G401 (cell line): ENCODE measurements at places on chromosomes 12 and 14. TPM values are rescaled to one million over a fixed set of nuclear protein-coding genes. Genes with fewer than 3 reads are reported as not detected.

The FAM186B gene
- total RNA-seq = 0.06 TPM in 1 of 2 replicates, not detected in the other

The LRP6 gene
- total RNA-seq = 7.7 and 13.8 TPM in 2 replicates

The SLC41A2 gene
- 2.4 and 2.8 TPM in 2 replicates for total RNA-seq

The ZC2HC1C gene
- 2.1 TPM in 1 of 2 replicates, not detected in the other for total RNA-seq

The BATF gene
- not detected in 2 replicates for total RNA-seq

The EPYC gene
- not detected in 2 replicates for total RNA-seq

The STYK1 gene
- not detected in 2 replicates for total RNA-seq

The C12orf50 gene
- total RNA-seq = not detected in 2 replicates

DNA sequence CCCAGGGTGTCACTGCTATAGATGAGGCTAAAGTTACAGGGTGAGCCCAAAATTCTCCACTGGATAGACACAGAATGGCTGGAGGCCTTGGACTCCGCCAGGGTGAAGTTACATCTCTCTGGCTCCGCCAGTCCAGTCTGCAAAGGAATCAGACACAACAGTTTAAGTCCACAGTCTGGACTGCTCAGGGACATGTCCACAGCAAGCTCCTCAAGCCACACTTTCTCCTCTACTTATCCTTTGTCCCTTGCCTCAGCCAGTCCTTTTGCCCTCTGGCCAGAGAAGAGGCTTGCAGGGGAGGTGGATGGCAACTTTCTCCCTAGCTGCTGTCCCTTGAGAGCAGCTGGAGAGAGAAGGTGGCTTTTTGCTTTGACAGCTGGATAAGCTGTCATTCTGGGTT is 28.0 kb downstream of the PTPRB start:
- DNase-seq = no peak

DNA sequence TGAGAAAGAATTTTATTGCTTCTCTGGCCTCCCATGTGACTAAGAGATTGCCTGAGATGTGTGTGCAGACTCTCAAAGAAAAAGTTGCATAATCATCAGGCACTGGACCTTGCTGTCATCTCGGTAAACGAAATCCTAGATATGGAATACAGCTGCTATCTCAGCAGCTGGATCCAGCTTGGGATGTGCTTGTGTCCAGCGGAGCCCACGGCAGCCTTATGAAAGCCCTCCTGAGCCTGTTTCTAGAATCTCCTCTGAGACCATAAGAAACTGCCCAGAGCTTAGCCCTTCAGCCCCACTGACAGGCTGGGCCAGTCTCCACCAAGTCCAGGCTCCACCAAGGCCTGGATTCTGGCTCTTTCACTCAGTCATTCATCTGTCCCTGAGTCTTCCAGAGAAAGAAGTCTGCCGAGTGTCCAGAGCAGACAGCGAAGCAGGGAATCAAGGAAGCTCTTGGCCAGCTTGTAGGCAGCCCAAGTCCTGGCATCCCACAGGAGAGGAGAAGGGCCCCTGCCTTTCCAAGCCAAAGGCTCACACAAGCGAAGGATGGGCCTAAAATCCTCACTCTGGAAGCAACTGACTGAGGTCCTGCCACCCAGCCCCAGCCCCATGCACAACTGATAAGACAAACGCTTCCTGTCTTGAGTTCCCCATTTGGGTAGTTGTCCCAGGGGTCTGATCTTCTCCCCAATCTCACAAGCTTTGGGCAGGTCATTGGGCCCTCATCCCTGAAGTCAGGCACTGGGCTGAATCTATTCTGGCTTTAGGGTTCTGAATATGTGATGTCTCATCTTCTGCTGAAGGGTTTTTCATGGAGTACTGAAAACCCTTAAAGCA is 97.8 kb downstream of the SEC23A start:
- DNase-seq = no peak

GRCh38 chr14:103126873-103127304 is 3.6 kb downstream of the TNFAIP2 start:
- peak; percentile 17 for DNase-seq

DNA sequence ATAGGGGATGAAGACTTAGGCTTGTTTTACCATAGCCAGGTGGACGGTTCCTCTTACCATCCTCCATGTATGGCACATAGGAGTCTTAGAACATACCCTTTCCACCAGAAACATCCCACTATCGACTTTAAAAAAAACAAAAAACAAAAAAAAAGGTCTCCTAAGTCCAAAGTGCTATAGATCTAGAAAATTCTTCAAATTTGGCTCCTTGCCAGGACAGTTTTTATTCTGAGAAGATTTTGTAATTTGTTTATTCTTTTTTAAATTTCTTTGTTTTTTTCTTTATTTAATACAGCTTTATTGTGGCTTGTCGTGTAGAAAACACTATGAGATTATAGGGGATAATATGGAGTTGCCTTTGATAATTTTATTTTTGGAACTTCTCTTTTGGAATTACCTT is 197.7 kb downstream of the NUBPL start:
- no peak for DNase-seq

DNA sequence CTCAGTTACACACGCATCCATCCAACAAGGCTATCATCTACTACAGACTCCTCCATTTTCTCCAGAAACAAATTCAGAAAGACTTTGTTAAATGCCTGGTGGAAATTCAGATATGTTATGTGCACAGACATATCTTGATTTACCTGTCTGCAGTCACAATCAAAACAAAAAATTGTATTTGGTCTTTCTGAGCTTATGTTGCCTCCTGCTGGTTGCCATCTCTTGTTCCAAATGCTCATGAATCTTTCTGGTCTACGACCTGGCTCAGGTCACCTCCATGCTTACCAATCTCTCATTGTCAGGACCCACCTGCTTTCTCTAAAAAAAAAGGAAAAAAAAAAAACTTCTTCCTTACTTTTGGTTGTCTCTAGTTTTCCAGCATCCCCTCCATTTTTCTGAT is 169.2 kb upstream of the PLXNC1 start:
- no peak for DNase-seq

DNA sequence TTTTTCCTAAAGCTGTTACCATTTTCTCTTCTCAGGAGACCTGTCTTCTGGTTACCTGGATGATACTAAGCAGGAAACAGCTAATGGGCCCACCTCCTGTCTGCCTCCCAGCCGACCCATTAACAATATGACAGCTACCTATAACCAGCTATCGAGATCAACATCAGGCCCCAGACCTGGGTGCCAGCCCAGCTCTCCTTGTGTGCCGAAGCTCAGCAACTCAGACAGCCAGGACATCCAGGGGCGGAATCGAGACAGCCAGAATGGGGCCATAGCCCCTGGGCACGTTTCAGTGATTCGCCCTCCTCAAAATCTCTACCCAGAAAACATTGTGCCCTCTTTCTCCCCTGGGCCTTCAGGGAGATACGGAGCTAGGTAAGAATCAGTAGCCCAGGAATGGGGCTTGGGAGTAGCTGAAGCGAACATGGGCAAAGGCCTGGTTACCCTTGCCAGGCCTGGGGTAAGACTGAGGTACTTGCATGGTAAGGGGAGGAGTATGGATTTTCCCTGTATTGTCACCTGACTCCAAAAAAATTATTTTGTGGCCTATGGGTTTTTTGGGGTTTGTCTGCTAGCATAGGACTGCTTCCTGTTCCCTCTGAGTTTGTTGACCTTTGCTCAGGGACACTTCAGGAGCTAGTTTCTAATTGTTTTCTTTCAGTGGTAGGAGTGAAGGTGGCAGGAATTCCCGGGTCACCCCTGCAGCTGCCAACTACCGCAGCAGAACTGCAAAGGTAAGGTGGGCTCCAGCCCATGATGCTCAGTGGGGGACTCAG is 26.6 kb downstream of the TRAFD1 start:
- no peak for DNase-seq

GRCh38 chr14:106802413-106803364 is 1276.3 kb downstream of the TMEM121 start:
- no peak for DNase-seq

DNA sequence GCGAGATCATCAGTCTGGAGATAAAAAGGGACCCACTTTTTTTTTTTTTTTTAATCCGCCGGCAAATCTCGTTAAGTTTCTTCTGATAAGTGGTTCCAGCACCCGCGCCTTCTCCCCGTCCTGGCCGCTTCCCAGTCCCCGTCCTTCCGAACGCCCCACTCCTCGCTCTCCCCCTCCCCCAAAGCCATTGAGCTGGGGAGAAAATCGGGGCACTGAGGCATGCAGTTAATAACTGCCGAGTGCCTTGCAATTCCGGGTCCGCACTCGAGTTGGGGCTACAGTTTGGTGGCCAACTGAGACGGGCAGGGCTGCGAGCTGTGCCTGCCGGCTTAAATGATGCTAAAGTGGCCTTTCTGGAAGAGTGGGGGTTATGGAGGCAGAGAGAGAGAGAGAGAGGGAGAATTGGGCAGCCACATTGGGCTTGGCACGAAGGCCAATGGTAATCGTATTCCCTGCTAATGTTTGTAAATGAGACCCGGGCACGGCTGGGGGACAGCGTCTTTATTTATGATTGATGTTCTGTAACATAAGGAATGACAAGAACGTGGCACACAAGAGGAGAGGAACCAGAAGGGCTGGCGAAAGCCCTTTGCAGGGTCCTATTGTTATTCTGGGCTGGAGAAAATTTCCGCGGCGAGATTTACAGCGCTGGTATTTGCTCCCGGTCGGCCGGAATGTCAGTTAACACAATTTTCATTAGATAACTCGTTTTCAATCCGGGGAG is 115.4 kb upstream of the MYL2 start:
- DNase-seq = no peak

DNA sequence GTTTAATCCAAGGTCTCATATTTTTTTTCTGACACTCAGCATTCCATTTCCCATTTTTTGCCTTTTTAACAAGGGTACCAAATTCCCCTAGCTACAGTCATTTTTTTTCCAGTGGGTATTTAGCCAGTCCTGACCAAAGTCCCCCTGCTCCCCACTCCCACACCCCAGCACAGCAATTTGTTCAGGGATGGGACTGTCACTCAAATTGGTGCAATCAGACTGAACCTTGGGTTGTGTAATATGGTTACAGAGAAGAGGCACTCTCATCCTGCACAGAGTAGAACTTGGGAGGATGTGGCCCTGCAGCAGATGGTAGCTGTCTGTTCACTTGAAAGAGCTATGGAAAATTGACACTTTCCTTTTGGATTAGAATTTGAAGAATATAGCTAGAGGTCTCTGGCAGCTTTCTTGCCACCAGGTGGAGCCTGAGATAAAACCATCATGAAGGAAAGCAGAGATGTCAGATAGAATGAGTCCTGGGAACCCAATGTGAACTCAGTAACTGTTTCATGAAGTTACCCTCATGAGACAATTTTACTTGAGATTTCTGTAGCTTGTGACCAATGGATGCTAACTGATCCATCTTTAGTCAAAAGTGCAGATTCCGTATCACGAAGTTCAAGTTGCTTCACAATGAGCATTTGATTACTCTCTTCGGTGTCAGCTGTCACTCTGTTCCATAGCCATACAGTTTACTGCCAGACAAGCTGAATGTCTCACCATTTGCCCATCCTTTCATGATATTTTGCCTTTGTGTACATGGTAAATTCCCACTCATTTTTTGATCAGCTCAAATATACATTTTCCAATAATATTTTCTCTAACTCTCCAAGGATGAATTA is 394.0 kb upstream of the SYT1 start:
- DNase-seq = peak; percentile 73

DNA sequence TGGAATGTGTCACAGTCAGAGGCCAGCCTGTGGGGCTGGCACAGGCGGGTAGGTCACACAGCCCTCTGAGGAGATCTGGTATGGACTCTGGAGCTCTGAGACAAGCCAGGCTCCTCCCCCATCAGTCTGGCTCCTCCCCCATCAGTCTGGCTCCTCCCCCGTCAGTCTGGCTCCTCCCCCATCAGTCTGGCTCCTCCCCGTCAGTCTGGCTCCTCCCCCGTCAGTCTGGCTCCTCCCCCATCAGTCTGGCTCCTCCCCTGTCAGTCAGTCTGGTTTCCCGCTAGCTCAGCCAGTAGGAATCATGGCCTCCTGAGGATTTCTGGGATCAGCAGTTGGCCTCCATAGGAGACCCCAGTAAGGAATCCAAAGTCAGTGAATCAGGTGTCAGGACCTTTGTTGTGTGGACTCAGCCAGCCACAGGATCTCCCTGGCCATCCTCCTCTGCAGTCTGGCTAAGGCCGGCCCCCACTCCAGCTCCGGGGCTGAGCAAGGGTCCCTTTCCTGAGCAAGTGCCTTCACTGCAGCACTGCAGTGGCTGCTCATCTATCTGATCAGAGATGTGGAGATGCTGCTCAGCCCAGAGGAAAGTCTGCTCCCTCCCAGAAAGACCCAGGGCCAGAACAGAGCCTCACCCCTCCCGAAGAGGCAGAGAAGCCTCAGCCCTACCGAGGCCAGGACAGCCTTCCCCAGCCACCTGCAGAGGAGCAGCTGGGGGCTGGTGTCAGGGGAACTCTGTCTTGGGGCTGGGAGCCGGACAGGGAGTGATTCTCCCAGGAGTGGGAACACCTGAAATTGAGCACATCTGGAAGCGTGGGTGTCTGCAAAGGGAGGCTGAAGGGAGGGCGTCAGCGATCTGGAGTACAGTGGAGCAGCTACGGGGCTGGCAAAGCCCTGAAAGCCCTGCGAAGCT is 35.7 kb downstream of the IQSEC3 start:
- no peak for DNase-seq

GRCh38 chr12:124747426-124748161 is 116.1 kb downstream of the SCARB1 start:
- no peak for DNase-seq

DNA sequence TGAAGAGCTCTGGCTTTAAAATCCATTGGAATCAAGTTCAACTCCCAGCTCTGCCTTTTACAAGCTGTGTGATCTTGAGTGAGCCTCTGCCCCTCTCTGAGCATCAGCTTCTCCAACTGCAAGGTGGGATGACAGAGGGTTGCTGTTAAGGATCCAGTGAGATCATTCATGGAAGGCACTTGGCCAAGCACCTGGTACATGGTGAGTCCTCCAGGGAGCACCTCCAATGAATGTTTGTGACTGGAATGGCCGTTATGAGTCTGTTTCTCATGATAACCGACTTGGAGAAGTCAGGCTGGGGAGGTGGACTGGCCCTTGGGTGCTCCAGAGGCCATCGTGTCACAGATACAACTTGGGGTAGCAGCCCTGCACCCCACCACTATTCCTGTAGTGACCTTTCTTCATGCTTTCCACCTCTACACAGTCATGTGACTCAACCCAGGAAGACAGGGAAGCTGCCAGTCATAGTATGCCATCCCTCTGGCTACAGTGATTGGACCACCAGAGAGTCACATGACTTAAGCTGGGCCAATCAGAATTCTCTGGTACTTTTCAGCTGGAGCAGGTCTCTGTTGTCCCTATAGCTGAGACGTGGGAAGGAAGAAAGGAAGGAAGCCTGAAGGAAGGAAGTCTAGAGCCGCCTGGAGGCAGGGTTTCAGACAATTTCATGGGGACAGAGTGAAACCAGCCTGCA is 146.5 kb upstream of the MYL2 start:
- DNase-seq = no peak

- DNase-seq = no peak
These were observed 17.9 kb downstream of the SPRING1 start for GRCh38 chr12:116719731-116720528.

DNA sequence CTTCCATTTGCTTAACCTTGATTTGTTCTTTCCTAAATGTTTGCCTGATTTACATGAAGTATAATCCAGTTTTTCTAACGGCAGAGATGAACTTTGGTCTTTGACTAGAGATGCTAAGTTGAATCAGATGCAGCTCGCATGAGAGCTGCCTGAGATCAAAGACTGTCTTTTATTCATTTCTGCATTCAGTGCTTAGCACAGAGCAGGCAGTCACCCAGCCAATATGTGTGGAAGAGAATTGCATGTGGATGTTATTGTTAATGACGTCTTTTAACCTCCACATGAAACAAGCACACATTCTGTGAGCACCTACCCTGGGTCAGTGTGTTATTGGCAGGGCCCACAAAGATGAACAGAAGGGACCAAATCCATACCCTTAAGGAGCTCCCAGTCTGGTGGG is 99.2 kb downstream of the SLC5A8 start:
- no peak for DNase-seq

GRCh38 chr12:45458854-45459807 is 243.2 kb downstream of the ANO6 start:
- no peak for DNase-seq

GRCh38 chr12:31991815-31992214 is 32.6 kb downstream of the RESF1 start:
- no peak for DNase-seq
